ENCODE measurements at places on chromosomes 6 and 20. TPM values are rescaled to one million over a fixed set of nuclear protein-coding genes. Genes with fewer than 3 reads are reported as not detected.

DNA sequence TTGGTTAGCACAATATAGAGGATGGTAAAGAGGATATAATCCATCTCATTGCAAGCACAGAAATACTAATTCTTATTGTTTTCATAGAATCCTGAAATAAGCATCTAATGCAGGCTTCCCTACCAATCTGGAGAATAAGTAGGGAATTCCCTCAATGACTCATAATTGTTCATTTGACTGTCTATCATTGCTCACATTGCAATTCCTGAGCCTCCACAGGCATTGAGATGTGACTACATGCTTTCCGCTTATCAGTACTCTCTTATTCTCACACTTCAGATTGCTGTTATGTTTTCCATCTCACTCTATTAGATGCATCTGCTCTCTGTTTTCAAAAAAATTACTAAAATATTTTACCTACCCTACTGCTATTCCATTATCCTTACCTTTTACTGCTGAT is 216.2 kb upstream of the PRSS16 start:
- peak; percentile 50 for DNase-seq

DNA sequence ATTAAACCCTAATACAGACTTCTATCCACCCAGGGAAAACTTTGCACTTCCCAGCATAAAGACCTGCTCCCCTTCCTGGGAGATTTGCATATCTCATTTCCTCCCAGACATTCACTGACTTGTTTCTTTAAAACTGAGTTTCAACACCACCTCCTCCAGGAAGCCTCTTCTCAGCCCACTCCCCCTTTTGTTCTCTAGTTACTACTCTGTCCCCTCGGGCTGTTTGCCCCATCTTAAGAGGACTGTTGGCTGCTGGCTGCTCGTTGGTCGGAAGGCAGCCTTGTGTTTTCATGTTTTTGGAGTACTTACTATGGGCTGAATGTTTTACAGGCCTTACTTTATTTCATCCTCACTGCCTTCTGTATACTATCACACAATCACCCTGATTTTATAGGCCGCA is 6.6 kb downstream of the ARHGAP40 start:
- no peak for DNase-seq

DNA sequence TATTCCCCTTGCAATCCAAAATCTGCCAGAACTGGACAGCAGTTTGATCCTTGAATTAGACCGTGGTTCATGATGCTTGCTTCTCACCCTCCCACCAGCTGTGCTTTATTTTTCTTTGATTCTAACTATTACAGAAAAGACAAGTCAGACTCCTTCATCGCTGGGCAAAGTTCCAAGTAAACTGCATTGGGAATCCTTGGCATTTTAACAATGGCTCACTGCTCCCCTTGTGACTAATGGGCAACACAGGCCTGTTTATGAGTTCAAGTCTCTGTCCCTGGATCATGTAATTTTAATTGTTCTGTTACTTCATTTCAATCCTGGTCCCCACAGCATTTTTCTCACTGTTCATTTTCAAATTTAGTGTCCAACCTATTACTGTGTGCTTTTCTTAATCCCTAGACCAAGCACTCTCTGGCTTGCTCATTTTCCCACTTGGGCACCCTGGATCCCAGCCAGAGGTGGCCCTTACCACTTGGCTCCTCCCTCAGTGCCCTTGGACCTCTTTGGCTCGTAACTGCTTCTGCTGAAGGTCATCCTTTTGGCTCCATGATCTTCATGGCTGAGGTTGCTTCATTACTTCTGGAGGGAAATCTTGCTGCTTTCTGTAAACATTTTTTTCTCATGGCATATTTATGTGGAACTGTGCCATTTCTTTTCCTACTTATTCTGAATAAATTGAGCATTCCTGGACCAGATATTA is 32.8 kb downstream of the PSMB9 start:
- DNase-seq, result peak; percentile 80

DNA sequence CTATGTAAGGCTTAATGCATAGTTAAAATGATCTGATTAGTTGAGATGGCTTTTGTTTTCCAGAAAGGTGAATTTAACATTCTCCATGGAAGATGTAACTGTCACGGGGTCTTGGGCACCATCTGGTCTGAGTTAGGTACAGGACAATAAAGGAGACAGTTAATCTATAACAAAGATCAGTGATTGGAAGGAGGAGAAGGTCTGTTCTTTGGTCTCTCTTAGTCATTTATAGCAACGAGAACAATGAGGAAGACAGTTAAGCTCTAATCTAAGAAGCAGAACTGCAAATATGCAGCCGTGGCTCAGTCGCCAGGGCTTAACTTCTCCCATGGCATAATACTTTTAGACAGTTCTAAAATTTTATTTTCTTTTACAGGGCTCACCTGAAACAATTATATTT is 405.5 kb upstream of the SULF2 start:
- no peak for DNase-seq

The APOM gene
- 5.0 TPM for total RNA-seq

All from MCF 10A (cell line).